Activated T-cell treated with anti-CD3 and anti-CD28 coated beads for 4 hours (primary cell): ENCODE measurements at places on chromosomes 4 and X.

DNA sequence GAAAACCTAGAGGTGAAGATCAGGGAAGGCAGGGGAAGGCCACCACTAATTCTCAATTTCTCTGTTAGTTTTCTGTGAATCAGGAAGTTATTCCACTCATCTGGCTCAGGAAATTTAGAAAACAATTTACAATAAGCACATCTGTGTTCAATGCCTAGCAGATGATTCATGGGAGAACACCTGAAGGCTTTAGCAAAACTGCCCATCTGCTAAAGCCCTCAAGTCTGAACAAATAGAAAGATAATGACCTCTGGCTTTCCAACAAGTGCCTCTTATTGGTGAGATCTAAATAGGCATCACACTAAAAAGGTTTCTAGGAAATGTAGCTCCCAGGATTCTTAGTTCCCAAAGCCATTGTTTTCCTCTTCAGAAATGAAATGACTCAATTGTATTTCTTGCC, 122.1 kb upstream of the GNPDA2 start:
- no peak for DNase-seq

- DNase-seq: no peak
These were observed 196.0 kb upstream of the PSAPL1 start for GRCh38 chr4:7630568-7631287.

GRCh38 chr4:66558651-66559050, 888.4 kb upstream of the EPHA5 start:
- DNase-seq: no peak

- no peak for DNase-seq
These were observed 29.2 kb upstream of the AREG start for GRCh38 chr4:74415602-74416300.

DNA sequence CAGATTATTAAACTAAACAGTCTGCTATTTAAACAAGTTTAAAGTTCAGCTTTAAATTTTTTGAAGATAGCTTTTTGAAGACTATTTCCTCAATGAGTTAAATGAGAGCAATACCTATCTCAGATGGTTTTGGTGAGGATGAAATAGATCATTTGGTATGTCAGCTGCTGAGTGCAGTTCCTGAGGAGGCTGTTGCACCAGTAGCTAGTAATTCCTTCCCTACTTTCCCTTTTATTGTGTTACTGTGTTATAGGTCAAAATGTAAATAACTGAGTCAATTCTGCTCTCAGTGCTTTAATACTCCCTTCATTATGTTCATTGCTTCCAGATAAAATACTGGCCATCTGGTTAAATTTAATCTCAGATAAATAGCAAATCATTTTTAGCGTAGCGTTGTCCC, 48.6 kb downstream of the BMPR1B start:
- DNase-seq: no peak

- no peak for DNase-seq
These were observed 435 bp upstream of the MGST2 start for GRCh38 chr4:139665079-139665689.

- no peak for DNase-seq
These were observed 24.7 kb downstream of the PACRGL start for GRCh38 chr4:20724915-20725314.

DNA sequence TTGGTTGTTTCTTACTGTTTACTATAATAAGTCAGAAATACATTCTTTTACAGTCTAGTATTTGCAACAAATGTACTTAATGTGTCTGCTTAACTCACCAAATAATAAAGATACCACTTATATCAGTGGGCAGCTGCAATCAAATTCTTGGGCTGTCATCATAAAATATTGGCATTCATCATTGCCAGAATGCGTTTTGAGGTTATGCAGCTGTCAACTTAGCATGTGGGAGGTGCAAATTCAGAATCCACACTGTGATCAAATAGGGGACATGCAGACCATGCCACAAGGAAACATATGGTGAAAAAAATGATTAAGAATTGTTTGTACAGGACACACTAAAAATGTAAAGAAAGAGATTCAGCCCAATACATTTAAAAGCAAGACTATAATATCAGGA, 86.5 kb downstream of the HCCS start:
- no peak for DNase-seq

DNA sequence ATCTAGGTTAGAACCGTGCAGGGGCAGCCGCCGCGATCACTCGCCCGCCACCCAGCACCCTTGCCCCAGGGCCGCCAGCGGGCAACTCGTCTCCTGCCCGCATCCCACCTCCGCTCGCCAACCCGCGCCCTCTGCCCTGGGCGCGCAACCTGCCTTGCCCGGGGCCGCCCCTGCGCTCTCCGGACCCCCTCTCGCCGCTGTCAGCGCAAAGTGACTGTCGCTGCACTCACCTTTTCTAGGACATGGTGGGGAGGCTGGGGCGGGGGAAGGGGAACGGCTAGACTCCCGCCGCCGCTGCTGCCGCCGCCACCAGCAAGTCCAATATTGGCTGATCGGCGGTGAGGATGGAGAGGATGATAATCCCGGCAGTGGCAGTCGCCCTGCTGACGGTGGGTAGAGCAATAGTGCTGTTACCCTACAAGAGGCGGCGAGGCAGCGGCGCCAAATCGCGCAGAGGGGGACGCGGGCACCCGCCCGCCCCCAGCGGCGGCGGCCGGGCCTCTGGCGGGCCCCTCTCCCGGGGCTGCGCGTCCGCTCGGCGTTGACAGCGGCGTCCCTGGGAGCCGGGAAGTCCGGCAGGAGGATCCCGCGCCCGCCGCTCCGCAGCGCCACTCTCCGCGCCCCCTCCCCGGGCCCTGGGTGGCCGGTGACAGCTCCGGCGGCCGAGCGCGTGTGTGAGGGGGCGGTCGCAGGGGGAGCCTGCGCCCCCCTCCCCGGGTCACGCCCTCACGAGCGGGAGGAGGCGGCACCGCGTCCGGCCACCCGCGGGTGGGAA, 2.3 kb upstream of the NR3C2 start:
- DNase-seq: peak; percentile 19

DNA sequence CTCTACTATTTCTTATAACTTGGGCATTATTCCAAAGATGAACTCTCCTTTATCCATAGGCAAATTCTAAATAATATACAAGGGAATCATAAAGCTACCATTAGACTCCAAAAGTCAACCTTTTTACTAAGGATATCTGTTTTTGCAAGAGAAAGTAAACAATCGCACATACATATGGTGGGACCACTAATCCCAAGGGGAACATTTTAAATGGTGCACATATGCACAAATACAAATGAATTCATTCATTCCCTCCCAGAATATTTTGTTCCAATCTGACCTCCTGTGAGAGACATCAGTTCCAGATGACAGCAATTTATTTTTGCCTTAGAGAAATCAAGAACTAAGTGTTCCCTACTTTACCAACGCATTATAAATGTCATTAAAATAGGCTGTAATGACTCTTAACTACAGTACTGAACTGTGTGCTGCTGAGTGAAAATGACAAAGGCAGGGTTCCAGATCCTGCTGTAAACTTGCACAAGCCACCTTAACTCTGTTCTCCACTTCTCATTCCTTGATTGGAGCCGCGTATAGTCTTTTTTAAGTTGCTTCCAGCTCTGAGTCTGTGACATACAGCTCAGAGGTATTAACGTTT, 2.0 kb downstream of the DHX15 start:
- DNase-seq: no peak

- DNase-seq: no peak
These were observed 27.9 kb upstream of the KIAA1210 start for GRCh38 chrX:119155416-119156035.
